Cardiac atrium fibroblast (primary cell): ENCODE measurements at places on chromosomes 5 and 9. TPM values are rescaled to one million over a fixed set of nuclear protein-coding genes. Genes with fewer than 3 reads are reported as not detected.

MTRR gene
- total RNA-seq, result 27.4 and 29.6 TPM in 2 replicates

TMEM245 gene
- total RNA-seq, result 33.2 and 50.7 TPM in 2 replicates

CBY3 gene
- not detected in 2 replicates for total RNA-seq

SEPTIN8 gene
- total RNA-seq, result 26.9 and 41.5 TPM in 2 replicates

SPACA9 gene
- 1.5 and 3.4 TPM in 2 replicates for total RNA-seq

ARHGEF28 gene
- 6.0 and 6.5 TPM in 2 replicates for total RNA-seq

ADAMTS19 gene
- total RNA-seq, result 0.54 and 2.1 TPM in 2 replicates

GFI1B gene
- total RNA-seq, result under 0.01 TPM in 1 of 2 replicates, not detected in the other

IFT74 gene
- total RNA-seq, result 5.8 and 8.1 TPM in 2 replicates
